ENCODE measurements at places on chromosomes 3 and 15. TPM values are rescaled to one million over a fixed set of nuclear protein-coding genes. Genes with fewer than 3 reads are reported as not detected.

Gene GATA2
- 15.4 TPM for total RNA-seq

- DNase-seq: peak; percentile 64
Observed at GRCh38 chr3:138943724-138944653, 2.9 kb downstream of the FOXL2 start.

GRCh38 chr15:90231028-90232017 is 2.4 kb downstream of the CIB1 start:
- DNase-seq: no peak

Gene ZNF660
- 4.8 TPM for total RNA-seq

DNA sequence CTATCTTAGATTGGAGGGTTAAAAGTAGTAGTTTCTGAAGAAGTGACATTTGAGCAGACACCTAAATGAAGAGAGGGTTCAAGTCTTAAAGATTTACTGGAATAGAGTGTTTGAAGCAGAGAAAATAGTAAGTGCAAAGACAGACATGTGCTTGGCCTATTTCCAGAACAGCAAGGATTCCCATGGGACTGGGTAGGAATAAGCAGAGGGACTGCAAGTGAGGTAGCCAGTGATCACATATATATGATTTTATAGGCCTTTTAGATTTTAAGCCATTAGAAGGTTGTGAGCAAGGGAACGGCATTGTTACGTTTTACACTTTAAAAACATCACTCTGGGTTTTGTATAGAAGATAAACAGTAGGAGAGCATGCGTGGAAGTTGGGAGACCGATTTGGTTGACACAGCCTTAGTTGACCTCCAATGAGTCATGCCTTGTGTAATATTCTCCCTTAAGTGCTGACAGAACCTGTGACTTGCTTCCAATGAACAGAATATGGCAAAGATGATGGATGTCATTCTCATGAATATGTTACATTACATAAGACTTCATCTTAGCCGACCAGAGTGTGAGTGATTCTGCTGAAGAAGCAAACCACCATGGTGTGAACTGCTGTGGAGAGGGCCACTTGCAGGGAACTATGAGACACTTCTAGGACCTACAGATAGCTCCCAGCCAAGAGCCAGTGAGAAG is 37.1 kb upstream of the SLC4A7 start:
- no peak for DNase-seq

GRCh38 chr3:141109751-141110150 is 58.6 kb downstream of the SPSB4 start:
- DNase-seq: no peak

DNA sequence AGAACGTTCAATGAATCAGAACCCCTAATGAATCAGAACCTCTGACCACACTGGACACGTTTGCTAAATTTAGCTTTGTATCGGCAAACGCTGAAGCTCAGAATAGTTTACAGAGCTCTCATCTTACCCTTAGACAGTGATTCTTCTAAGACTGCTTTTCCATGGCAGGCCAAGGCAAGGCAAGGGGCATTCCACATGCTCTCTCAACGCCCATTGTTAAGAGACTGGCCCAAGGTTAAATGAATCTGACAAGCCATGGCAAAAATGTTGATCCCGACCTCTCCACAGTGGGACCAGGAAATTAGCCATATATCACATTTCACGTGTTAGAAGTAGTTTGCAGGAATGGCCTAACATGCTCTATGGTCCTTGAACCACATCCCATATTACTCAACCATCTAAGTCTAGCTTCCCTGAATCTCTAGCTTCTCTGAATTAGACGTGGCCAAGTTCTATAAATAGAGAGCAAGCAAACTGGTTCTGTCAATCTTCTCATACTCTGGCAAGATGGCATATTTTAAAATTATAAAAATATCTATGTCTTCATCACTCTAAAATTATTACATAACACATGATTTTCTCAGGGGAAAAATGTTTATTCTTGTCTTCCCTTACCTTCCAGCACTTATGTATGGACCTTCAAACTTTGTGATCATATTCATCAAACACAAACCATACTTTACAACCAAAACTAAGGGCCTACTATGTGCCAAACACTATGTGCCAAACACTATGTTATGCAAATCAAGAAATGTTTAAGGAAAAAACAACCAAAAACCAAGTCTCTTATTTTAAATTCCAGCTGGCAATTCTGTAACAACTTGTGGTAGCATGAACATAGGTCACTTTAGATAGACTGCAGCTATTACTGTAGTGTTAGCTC is 54.3 kb downstream of the AAGAB start:
- DNase-seq: no peak

DNA sequence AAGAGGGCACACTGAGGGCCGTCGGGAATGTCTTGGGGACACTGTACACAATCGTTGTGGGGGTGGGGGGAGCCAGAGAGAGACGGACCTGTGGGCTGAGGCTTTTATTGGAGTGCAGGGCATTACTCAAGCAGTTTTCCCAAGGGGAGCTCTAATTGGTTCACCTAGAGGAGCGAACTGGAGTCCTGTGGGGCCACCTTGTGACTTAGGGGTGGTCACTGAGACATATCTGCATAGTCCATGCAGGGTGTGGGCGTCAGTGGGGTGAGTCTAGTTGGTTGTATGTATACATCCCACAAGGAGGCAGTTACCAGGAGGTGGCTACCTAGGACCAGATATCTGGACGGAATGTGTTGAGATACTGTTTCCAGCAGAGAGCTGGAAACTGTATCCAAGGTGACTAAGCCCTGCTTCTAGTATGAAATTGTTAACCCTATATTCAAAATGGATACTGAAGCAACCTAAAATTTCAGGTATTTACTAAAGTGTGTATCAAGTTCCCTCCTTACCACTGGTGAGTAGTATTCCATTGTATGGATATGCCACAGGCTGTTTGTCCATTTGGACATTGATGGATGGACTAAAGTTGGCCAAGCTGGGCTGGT is 2.6 kb upstream of the PIGZ start:
- DNase-seq: peak; percentile 73

DNA sequence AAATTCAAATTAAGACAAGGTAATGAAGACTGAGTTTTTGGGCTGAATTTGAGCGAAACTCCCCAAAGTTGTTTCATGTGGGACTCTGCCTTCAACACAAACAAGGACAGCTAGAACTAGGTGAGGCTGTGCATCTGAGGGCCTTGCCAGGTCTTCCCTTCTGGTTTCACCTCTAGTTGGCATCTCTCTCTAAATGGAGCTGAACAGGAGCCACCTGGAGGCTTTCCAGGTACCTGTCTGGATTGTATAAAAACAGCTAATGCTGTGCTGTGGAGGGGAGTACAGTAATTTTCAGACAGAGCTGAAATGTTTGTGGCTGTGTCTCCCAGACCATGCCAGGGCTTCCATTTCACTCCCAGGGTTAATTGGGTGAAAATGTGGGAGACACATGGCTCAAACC is 27.1 kb downstream of the TRIM71 start:
- DNase-seq: no peak

- no peak for DNase-seq
Observed at GRCh38 chr15:59933607-59934006, 70.5 kb upstream of the FOXB1 start.

Gene MINAR1
- 0.45 TPM for total RNA-seq

Gene C3orf49
- total RNA-seq: not detected

Gene PDZRN3
- 52.8 TPM for total RNA-seq

Gene RPL14
- 1,394 TPM for total RNA-seq

Gene GOLGA6L4
- 4.4 TPM for total RNA-seq

DNA sequence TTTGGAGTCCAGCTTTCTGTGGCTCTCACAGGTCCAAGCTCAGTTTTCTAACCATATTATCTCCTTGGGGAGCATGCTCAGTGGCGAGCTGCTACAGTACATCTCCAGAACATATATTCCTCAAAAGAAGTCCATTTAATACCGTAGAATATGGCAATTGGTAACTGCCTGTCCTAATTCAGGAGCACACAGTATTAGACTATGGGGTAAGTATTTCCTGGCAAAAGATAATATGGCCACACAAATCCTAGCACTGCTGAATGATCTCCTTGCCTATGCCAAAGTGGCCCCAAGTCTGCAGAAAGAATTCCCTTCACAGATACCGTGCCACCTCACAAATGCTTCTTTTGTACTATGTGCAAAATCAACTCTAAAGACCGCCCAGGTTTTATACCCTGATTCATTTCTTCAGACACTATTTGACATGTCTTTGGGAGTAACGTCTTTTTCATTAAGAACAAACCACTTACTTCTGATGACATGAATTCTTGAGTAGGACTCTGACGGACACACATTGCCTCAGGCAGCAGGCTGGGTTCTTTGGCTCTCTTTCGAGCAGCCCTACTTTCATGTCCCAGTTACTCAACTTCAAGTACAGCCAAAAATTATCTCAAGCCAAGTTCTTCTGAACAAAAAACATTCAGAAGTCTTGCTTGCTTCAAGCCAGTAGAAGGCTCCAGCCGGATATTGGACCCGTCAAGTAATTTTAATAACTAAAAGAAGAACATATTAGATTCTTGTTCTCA is 368.3 kb upstream of the DCBLD2 start:
- DNase-seq: no peak

GRCh38 chr3:193548406-193548805 is 6.3 kb downstream of the ATP13A4 start:
- no peak for DNase-seq

Gene ATP11B
- 82.5 TPM for total RNA-seq

Data from mesenteric fat pad (tissue), 1 donor.